Progenitor cell of endocrine pancreas (in vitro differentiated cells): ENCODE measurements at places on chromosomes 3 and 15. TPM values are rescaled to one million over a fixed set of nuclear protein-coding genes. Genes with fewer than 3 reads are reported as not detected.

Gene SCAANT1
- total RNA-seq: not detected in 2 replicates

Gene SLC28A2
- total RNA-seq: 1.2 and 1.7 TPM in 2 replicates

DNA sequence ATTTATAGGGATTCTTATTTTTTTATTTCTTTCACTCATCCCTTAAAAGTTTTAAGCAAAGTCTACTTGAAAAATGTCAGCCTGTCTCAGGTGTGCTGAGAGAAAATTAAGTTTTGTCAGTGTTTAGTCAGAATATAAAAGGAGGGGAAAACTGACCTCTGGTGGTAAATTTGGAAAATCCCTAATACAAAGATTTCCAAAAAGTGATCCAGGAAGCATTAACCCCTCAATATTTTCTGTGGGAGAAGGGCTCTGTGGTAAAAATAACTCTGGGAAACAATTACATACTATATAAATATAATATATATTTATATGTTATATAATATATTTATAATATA is 41.0 kb upstream of the FRMD4B start:
- H3K36me3 ChIP-seq: no peaks in the 10 kb centered on the region
- no peak overlapping the region for H3K27ac ChIP-seq
- H3K27me3 ChIP-seq: no peaks in the 10 kb centered on the region
- H3K4me3 ChIP-seq: no peak overlapping the region
- DNase-seq: no peak
- peaks cover 25% of the 10 kb centered on the region for H3K4me1 ChIP-seq

- peaks cover 8% of the 10 kb centered on the region for H3K27me3 ChIP-seq
- H3K4me1 ChIP-seq: peaks cover 2% of the 10 kb centered on the region
- peak overlapping the region; percentile 58 for H3K4me3 ChIP-seq
- H3K36me3 ChIP-seq: no peaks in the 10 kb centered on the region
These were observed 44.0 kb downstream of the CCDC54 start for GRCh38 chr3:107421170-107421792.

GRCh38 chr3:129518581-129518980 is 9.9 kb upstream of the RHO start:
- DNase-seq: no peak
- no peak overlapping the region for H3K4me3 ChIP-seq
- H3K4me1 ChIP-seq: no peaks in the 10 kb centered on the region
- H3K27me3 ChIP-seq: no peaks in the 10 kb centered on the region

GRCh38 chr15:86538141-86538540 is 458.5 kb downstream of the AGBL1 start:
- H3K4me3 ChIP-seq: no peak overlapping the region
- no peaks in the 10 kb centered on the region for H3K27me3 ChIP-seq
- no peak overlapping the region for H3K27ac ChIP-seq

DNA sequence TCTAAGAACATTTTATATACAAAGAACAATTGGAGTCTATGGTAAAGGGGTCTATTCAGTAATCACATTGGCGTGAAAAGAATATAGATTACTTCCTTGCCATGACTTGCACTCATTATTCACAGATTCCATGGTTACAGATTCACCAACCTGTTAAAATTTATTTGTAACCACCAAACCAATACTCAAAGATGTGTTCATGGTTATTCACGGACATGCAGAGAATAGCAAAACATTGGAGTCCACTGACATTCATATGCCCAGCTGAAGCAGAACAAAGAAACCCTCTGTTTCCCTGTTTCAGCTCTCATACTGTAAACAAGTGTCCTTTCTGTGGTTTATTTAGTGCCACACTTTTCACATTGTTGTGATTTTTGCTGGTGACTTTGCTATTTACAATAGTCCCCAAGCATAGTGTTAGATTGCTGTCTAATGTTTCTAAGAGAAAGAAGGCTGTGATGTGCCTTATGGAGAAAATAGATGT is 185.8 kb upstream of the TTC14 start:
- no peak for DNase-seq
- H3K27ac ChIP-seq: no peak overlapping the region
- peaks cover 10% of the 10 kb centered on the region for H3K4me1 ChIP-seq
- H3K36me3 ChIP-seq: no peaks in the 10 kb centered on the region
- H3K4me3 ChIP-seq: no peak overlapping the region

DNA sequence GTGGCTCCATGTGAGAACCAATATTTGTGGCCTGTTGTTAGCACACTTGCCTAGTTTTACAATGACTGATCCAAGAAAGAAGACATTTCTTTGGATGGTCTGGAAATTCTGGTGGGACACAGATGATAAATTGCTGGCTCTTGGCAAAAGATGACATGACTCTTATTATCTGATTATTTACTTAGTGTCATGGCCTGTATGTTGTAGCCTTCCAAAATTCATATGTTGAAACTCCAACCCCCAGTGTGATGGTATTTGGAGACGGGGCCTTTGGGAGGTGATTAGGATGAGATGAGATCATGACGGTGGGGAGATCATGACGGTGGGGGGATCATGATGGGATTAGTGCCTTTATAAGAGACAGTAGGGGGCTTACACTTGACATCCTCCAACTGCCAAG is 30.0 kb upstream of the AKAP13 start:
- H3K4me3 ChIP-seq: no peak overlapping the region
- no peak for DNase-seq

- no peak for DNase-seq
- no peak overlapping the region for H3K27ac ChIP-seq
- H3K27me3 ChIP-seq: no peaks in the 10 kb centered on the region
- H3K4me3 ChIP-seq: no peak overlapping the region
- H3K36me3 ChIP-seq: peaks cover 7% of the 10 kb centered on the region
These were observed 42.1 kb downstream of the SEMA3G start for GRCh38 chr3:52402706-52403270.

DNA sequence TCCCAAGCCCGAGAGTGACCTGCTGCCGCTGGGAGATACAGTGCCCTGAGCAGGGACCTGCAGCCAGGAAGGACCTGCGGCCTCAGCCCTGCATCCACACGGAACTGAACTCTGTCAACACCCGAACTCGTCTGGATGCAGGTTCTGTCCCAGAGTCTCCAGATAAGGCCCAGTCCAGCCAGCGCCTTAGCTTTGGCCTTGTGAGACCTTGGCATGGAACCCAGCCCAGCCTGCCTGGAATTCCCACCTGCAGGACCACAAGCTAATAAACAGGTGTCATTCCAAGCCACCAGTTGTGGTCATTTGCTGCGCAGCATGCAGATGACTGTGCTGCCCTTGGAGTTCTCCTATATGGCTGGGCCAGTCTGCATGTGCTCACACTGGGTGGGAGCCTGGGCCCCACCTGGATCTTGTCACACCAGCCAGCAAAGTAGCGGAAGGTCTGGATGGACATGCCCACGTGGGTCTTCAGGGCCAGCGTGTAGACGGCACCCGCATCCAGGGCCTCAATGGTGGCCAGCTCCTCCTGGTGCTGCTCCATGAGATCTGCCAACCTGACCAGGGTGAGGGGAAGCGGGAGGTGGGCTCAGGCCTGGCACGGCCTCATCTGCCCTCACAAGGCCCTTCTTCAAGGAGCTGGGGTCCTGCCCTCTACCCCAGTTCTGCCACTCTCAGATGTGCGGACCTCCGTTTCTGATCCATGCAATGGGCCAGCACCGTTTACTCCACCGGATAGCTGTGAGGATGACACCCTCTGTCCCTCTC is 47.2 kb upstream of the SLC41A3 start:
- H3K4me1 ChIP-seq: no peaks in the 10 kb centered on the region
- no peak overlapping the region for H3K4me3 ChIP-seq
- H3K27me3 ChIP-seq: peaks cover 23% of the 10 kb centered on the region
- H3K36me3 ChIP-seq: no peaks in the 10 kb centered on the region
- H3K27ac ChIP-seq: no peak overlapping the region

DNA sequence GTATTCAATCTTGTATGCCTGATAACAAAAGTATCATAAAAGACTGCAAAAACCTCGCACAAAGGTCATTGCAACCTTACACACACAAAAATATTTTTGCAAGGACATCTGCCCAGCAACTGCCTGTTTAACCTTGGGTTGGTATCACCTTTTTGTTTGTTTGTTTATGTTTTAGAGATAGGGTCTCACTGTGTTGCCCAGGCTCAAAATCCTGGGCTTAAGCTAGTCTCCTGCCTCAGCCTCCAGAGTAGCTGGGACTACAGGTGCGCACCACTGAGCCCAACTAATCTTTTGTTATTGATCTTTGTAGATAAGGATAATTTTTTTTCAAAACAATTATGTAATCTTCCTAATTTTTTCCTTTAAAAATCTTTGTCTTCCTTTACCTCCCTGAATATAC is 54.2 kb downstream of the SPTSSB start:
- H3K27ac ChIP-seq: no peak overlapping the region
- no peaks in the 10 kb centered on the region for H3K4me1 ChIP-seq
- no peaks in the 10 kb centered on the region for H3K27me3 ChIP-seq

GRCh38 chr15:49235446-49236124 is 65.5 kb downstream of the GALK2 start:
- no peak overlapping the region for H3K27ac ChIP-seq
- H3K27me3 ChIP-seq: no peaks in the 10 kb centered on the region
- H3K4me1 ChIP-seq: peaks cover 4% of the 10 kb centered on the region
- no peak overlapping the region for H3K4me3 ChIP-seq
- DNase-seq: peak; percentile 28

GRCh38 chr3:10627884-10628572 is 122.6 kb upstream of the ATP2B2 start:
- H3K4me3 ChIP-seq: no peak overlapping the region
- peak overlapping the region; percentile 2 for H3K27ac ChIP-seq
- no peak for DNase-seq
- H3K27me3 ChIP-seq: peaks cover 3% of the 10 kb centered on the region
- no peaks in the 10 kb centered on the region for H3K4me1 ChIP-seq

- DNase-seq: no peak
- peaks cover 8% of the 10 kb centered on the region for H3K4me1 ChIP-seq
- peaks cover 2% of the 10 kb centered on the region for H3K36me3 ChIP-seq
- H3K4me3 ChIP-seq: no peak overlapping the region
- peaks cover 5% of the 10 kb centered on the region for H3K27me3 ChIP-seq
These were observed 8.5 kb downstream of the CDCP1 start for GRCh38 chr3:45137656-45138181.

DNA sequence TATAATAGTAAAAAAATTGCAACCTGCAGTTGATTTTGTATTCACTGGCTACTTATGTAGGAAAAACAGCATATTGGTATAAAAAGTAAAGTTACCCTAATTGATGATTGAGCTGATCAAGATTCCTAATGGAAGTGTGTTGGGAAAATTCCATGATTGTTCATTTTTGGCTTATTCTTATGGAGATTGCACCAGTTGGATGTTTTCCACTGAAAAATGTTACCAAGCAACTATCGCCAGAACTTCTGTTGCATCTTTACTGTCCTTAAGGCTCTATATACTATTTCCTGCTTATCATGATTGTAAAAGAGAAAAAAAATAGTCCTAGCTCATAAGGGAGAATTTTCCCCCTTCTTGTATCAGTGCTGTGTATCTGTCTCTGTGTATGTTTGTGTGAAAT is 48.6 kb downstream of the SLC25A26 start:
- H3K27me3 ChIP-seq: no peaks in the 10 kb centered on the region
- no peak overlapping the region for H3K27ac ChIP-seq
- DNase-seq: no peak
- no peak overlapping the region for H3K4me3 ChIP-seq
- H3K4me1 ChIP-seq: peaks cover 3% of the 10 kb centered on the region
